ENCODE measurements at places on chromosomes 2 and 18.

GRCh38 chr2:39160982-39161381 is 40.1 kb upstream of the SOS1 start:
- no peak for DNase-seq

- no peak for DNase-seq
Measured at GRCh38 chr2:199419428-199419827, 38.3 kb downstream of the SATB2 start.

GRCh38 chr18:3816610-3817363 is 366.8 kb downstream of the TGIF1 start:
- DNase-seq, result no peak

DNA sequence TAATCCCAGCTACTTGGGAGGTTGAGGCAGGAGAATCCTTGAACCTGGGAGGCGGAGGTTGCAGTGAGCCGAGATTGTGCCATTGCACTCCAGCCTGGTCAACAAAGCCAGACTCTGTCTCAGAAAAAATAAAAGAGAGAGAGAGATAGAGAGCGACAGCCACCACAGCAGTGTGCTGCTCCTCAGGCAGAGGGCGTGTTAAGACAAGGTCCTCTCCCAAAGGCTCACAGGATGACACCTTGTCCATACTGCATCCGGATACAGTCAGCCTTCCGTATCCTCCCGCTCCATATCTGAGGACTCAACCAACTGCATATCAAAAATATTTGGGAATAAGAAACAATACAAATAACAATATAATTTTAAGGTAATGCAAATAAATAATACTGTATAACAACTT is 20.1 kb downstream of the ARL4C start:
- no peak for DNase-seq

GRCh38 chr2:8159211-8159965 is 522.5 kb upstream of the ID2 start:
- no peak for DNase-seq

- DNase-seq, result no peak
Measured at GRCh38 chr2:17918789-17919188, 40.3 kb downstream of the KCNS3 start.

DNA sequence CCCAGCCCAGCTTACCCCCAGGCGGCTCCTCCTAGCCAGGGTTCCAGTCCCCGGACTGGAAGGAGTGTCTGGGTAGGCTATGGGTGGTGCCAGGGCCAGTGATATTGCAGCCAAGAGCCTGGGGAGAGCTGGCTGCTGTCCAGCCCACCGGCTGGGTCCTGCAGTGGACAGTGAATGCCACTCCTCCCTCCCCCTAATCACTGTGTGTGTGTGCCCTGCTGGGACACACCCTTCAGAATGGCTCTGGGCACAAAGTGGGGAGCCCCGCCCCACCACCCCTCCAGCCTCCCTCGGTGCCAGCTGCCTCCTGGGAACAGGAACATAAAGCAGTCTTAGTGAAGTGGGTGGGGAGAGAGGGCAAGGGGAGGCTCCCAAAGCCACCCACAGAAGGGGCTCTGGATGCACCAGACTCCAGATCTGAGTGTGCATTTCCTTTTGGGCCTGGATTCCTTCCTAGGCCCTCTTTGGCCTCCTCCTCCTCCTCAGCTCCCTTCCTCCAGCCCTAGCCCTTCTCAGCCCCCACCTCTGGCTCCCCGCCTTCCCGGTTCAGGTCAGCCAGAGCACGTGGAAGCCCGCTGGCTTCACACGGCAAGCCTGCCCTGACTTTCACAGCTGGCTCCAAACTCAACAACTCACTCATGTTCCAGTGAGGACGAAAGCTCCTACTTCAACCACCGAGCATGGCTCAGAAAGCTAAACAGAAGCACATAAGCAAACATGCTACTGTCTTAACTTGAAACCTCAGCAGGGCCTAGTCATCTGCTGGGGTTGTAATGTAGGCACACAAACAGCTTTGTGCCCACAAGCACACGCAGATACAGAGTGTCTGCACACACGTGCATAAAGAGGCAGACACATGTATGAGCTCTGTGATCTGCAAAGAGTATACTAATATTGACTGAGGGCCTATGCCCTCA is 209.2 kb upstream of the SMAD2 start:
- DNase-seq, result no peak

GRCh38 chr2:174510583-174511189 is 23.9 kb upstream of the GPR155 start:
- DNase-seq, result no peak

- no peak for DNase-seq
Measured at GRCh38 chr18:78455386-78455785, 524.2 kb upstream of the SALL3 start.

DNA sequence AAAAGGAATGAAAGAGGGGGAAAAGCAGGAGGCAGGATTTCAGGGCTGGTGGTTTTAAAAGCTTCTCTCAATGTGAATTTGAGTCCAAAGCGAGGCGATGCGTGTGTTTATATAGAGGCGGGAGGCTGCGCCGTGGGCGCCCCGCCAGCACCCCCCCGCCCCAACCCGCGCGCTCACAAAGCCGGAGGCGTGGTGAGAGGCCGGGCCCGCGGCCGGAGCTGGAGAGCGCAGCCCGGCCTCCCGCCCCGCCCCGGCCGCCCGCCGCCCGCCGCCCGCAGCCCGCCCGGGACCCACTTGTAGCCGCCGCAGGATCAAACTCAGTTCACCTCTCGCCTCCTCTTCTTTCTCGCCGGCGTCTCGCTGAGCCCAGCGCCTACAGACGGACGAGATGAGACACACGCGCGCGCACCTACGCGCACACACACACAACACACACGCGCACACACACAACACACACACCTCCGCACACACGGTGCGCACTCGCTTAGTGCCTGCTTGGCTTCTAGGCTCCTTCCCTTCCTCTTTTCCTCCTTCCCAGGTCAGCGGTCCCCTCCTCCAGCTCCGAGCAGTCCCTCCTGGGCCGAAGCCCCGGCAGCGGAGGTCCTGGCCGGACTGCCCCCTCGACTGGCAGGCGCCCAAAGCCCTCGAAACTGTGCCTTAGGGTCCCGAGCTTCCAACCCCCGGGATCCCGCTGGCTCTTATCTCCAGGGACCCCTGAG is 1.3 kb upstream of the CYP26B1 start:
- no peak for DNase-seq

- DNase-seq, result no peak
Measured at GRCh38 chr18:50080316-50080715, 114.6 kb downstream of the MYO5B start.

GRCh38 chr2:133814890-133815289 is 246.6 kb upstream of the NCKAP5 start:
- DNase-seq, result no peak

DNA sequence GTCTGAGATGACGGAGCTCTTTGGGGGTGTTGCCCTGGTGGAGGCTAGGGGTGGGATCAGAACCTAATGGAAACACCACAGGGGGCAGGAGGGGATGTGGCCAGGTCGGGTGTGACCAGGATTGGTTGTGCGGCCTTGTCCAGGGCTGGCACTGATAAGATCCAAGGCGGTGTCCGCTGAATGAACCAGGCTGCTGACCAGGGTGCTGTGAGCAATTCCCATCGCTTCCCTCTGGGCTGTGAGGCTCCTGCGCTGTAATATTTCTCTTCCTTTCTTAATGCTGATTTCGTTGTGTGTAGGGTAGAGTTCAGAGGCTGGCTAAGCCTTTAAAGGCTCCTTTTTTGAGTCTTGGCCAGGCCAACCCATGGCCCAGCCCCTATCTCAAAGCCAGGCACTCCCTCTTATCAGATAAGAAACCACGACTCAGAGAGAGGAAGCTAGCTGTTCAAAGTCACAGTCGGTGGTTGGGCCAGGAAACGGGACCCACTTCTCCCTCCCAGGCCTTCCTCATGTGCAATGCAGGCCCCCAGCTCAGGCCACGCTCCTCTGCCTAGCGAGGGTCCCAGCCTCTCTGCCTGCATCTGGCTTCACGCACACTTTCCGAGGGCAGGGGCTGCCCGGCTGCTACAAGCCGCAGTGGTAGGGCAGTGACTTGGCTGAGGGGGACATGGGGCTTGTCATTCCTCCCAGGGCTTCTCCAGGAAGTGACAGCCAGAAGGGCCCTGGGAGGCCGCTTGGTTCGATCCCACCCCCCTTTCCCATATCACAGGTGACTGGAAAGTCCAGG is 26.0 kb upstream of the FOSL2 start:
- no peak for DNase-seq

DNA sequence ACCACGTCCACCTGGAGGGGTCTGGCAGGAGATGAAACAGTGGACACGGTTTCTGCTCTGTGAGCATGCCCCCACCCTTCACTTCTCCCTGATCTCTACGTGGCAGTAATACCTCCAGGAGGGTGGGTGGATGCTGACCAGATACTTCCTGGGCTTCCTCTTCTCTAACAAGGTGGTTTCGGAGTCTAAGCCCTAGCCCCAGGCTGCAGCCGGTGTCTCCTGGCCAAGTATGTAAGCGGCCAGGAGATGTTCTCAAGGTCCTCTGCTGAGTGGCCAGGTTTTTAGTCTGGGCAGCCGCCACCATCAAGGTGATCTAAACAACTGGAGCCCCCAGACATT is 101.8 kb upstream of the ASB18 start:
- DNase-seq, result no peak

GRCh38 chr2:171150694-171151285 is 9.9 kb downstream of the TLK1 start:
- DNase-seq, result no peak

- no peak for DNase-seq
Measured at GRCh38 chr2:60498127-60498815, 55.2 kb downstream of the BCL11A start.

- no peak for DNase-seq
Measured at GRCh38 chr2:15169326-15170069, 391.6 kb downstream of the NBAS start.

GRCh38 chr2:189372688-189373257 is 68.5 kb upstream of the WDR75 start:
- DNase-seq, result no peak

- no peak for DNase-seq
Measured at GRCh38 chr18:10863026-10863425, 286.3 kb downstream of the PIEZO2 start.

DNA sequence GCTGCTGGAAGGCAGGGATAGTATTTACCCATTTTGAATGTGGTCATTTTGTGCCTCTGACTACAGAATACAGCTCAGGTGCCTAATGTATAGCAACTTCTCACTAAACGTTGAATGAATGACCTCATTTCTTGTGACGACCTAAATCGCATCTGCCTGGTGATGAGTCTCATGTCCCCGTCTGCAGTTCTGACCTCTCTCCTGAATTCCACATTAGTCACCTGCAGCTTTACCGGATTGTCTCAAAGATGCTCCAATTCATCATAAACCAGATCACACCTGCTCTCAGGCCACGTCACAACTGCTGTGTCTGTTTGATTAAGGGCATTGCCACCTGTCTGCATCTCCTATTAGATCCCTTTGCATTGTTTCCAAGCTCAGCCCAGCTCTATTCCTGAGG is 133.6 kb upstream of the MYT1L start:
- DNase-seq, result no peak

- DNase-seq, result no peak
Measured at GRCh38 chr2:135255208-135255607, 203.1 kb downstream of the RAB3GAP1 start.

- DNase-seq, result no peak
Measured at GRCh38 chr2:226609366-226609765, 190.3 kb downstream of the IRS1 start.

DNA sequence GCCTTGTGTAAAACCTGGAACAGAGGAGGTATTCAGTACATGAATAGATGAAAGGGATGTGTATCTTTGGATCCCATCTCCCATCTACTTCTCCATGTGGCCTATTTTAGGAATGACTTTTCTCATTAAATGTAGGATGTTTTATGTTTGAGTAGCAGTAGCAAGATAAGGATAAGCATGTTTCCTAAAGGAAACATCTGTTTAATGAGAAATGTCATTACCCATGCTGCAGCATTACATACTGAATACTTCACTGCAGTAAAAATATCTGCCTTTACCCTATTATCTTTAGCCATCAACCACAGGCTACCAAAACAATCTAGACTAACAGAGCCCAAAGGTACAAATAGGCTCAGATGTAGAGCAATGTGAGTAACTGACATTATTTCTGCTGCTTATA is 419.2 kb upstream of the CYRIA start:
- no peak for DNase-seq

- DNase-seq, result no peak
Measured at GRCh38 chr2:102082571-102083392, 59.8 kb upstream of the IL1R1 start.

Data from stimulated activated CD8-positive, alpha-beta memory T cell treated with anti-CD3 and anti-CD28 coated beads, Interleukin-7, amount 100 ng/mL, for 48 hours (primary cell).